GM18507 (cell line): ENCODE measurements at places on chromosomes 6 and 20.

DNA sequence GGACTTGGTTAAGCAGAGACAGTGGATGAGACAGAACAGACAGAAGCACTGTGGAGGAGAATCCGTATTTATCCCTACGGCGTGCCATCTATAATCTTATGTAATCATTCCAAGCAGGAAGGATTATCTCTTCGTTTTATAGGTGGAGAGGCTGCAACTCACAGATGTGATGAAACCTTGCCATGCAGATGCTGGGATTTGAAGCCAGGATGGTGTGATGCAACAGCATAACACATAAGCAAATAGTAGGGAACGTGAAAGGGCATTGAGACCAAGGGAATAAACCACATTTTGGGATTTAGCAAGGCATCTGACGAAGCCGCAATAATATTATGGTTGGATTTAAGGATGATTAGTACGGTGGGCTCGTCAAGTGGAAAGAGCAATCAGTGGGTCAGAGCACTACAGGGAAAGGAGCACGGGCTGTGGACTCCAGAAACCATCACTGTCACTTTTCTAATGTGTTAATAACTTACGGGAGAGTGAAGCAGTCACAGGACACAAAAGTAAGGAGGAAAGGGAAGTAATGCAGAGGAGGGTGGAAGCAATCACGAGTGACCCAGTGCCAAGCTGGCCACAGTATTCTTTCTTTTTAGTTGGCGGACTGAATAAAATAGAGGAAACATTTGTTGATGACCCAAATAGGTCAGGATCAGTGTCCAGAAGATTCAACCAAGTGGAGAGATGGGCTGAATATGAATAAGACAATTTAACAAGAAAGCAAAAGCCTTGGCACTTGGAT, 119.6 kb upstream of the EDN1 start:
- DNase-seq: no peak

DNA sequence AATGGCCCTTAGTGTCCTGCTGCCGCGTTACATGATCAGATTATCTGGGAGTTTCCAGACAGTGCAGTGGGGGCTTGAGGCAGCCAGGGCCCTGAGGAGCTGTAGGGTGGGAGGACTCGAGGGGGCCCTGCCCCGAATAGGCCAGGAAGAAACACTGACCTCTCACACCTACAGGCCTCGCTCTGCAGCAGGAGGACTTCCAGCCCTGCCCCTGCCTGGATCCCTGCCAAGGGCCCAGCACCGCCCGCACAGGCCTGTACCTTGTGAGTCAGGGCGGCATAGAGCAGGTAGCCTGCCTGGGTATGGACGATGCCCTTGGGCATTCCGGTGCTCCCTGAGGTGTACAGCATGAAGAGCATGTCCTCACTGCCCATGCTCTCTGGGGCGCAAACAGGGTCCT, 30.1 kb upstream of the APMAP start:
- no peak for DNase-seq

DNA sequence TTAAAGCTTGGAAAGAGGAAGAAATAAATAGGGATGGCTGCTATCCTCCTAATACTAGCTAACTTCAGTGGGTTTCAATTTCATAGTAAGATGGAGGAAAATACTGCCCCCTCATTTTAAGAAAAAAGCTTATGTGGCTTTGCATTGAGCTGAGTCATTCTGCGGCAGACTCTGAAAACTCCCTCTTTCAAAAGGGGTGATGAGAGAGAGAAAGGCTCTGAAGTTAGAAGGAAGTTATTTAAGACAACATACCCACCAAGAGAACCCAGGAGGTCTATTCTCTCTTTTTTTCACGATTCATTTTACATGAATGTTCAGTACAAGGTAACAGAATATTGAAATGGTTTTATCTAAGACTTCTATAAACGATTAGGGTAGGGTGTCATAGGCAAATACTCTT, 4.5 kb downstream of the PRDM13 start:
- DNase-seq: no peak

DNA sequence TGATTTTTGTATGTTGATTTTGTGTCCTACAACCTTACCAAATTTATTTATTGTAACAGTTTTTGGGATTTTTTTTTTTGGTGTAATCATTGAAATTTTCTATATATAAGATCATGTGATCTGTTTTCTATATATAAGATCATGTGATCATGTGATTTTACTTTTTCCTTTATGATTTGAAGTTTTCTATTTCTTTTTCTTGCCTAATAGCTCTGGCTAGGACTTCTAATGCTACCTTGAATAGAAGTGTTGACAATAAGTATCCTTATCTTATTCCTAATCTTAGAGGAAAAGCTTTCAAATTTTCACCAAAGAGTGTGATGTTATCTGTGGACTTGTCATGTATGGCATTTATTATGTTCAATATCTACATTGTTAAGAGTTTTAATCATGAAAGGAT, 69.7 kb downstream of the TNFAIP3 start:
- DNase-seq: no peak

- DNase-seq: no peak
Measured at GRCh38 chr6:99270826-99271225, 78.6 kb downstream of the FAXC start.

GRCh38 chr6:130967502-130968445, 95.3 kb downstream of the EPB41L2 start:
- DNase-seq: no peak

DNA sequence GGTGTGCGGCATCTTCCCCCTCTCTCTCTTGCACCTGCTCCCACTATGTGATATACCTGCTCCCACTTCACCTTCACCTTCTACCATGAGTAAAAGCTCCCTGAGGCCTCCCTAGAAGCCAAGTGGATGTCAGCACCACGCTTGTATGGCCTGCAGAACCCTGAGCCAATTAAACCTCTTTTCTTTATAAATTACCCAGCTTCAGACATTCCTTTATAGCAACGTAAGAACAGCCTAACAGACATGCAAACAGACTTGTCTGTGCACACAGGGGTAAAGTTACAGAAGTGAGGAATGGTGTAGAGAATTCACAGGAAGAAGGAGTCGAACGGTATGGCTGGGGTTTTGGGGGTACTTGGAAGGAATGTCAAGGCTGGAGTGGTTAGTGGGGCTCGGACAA, 14.8 kb upstream of the TGM2 start:
- DNase-seq: no peak
